ENCODE measurements at places on chromosomes 16 and 17.

- DNase-seq = no peak
These were observed 37.2 kb downstream of the MEAK7 start for GRCh38 chr16:84467256-84467655.

GRCh38 chr16:67541391-67542263, 13.0 kb downstream of the RIPOR1 start:
- DNase-seq = no peak

- no peak for DNase-seq
These were observed 72.2 kb downstream of the RPGRIP1L start for GRCh38 chr16:53631236-53632025.

DNA sequence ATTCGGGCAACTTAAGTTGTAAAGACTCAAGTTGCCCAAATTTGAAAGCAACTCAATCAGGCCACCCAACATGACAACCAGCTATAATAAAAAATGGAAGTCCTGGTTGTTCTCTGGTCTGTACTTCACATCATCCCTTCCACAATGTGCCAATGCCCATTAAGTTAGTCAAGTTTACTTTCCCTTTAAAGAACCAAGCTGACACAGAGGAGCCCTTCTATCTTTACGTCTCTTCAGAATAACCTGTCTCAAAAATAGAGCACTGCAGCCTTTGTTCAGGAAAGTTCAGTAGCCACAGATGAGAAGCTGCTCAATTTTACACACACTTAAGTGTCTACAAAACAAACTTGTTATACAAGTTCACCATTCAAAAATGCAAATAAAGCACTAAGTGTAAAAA, 75.1 kb upstream of the C17orf78 start:
- DNase-seq = no peak

GRCh38 chr16:83967838-83968305, at the start of gene NECAB2:
Gene NECAB2 (plus strand): TSS chr16:83968244. CDS start chr16:83968649, 405 bp downstream.
- DNase-seq = no peak

GRCh38 chr17:78748730-78749317, 33.2 kb downstream of the CYTH1 start:
- DNase-seq = no peak

DNA sequence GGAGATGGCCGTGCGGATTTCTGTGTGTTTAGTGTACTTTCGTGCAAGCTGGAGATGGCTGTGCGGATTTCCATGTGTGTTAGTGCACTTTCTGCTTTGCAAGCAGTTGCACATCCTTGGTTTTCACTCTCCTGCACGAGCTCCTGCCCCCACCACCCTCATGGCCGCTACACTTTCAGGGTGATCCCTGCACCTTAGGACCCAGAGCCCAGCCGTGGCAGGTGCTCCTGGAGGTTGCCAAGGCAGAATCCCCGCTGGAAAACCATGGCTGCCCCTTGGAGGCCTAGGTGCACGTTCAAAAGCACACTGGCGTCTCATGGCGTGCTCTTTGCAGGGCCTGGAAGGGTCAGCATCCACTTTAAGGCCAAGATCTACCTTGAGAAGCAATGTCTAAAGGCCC, 311.0 kb upstream of the TNRC6C start:
- DNase-seq = no peak

GRCh38 chr16:11296351-11296705, 15.2 kb upstream of the PRM1 start:
- DNase-seq = no peak
